8988T (cell line): ENCODE measurements at places on chromosomes 3 and 15.

DNA sequence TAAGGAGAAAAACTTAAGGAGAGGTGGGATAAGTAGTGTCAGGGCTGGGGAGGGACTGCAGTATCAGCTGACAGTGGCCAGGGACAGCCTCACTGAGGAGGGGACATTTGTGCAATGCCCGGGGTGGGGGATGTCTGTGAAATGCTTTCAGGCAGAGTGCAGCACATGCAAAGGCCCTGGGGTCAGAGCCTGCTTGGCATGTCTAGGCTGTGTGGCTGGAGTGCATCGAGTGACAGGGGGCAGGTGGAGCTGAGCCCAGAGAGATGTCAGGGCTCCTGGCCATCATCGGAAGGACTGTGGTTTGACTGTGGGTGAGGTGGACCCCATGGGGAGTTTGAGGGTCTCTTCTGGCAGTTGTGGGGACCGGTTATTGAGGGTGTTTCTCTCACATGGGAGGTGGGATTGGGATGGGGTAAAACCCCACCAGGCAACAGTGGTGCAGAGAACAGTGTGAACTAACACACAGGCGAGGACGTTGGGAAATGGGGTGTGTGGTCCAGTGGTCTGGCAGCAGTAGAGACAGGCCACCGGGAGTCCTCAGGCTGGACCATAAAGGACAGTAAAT, 61.2 kb downstream of the FBLN2 start:
- no peak for DNase-seq

DNA sequence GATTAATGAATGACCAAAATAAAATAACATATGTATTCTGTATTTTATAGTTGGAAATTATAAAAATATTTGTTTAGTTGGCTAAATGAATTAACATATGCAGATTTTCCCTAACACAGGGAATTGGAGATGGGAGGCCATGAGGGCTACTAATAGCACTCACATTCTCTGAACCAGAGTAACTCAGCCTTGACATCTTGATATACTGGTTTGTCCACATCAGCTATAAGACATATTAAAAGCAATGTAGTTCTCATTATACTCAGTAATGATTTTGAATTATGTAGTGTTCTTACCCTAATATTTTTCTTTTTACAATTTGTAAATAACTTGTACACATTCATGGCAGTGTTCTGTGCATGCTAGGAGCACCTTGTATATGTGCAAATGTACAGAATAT, 255.9 kb downstream of the EPHA6 start:
- no peak for DNase-seq

DNA sequence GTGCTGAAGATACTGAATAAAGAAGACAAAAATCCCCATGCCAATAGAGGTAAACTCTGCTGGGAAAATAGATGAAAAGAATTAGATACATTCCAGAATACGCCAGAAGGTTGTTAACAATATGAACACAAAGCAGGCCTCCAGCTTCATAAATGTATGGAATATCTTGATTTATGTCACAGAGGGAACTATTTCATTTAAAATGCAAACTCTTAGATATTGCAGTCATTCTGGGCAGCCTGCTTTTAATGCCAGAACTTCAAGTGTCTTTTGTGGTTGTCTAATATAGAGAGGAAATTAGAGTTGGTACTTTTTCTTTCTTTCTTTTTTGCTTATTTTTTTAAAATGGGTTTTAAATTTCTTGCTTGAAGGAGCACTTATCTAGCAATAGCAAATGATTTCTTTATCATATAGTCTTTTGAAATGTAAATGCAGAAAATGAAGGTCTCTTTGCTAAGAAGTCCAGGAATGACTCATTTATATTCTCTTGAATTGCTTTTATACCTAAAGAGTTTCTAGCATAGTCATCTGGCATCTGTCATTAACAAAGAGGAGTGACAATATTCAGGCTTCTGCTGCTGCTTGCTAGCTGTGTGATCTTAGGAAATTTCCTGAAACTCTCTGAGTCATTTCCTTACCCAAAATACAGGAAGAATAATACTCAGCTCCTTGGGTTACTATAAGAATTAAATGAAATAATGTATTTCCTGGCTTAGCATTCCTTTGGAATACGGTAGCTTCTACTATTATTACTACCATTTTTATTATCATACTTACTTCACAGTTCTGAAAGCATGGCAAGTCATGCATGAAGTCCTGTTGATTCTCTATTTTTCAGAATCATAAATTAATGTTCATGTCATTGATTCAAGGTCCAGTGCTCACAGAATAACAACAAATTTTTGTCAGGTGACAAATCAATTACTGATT, 527.6 kb downstream of the DIPK2A start:
- no peak for DNase-seq

DNA sequence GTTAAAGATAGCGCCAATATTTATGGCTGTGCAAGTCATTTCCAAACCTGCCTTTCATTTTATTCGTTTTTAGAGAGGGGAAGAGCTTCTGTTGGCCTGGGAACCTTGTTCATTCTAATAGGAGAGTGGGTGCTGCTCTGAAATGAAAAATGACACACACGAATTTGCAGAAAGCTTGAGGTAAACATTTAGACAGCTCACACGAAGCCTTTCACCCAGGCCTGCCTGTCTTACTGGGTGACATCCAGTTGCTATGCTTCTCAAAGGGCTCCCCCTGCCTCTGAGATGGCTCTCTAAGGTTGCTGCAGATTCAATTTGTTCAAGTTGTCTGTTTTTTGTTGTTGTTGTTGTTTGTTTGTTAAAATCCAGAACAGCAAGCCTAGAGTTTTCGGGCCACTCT, 18.2 kb downstream of the PEX5L start:
- no peak for DNase-seq

DNA sequence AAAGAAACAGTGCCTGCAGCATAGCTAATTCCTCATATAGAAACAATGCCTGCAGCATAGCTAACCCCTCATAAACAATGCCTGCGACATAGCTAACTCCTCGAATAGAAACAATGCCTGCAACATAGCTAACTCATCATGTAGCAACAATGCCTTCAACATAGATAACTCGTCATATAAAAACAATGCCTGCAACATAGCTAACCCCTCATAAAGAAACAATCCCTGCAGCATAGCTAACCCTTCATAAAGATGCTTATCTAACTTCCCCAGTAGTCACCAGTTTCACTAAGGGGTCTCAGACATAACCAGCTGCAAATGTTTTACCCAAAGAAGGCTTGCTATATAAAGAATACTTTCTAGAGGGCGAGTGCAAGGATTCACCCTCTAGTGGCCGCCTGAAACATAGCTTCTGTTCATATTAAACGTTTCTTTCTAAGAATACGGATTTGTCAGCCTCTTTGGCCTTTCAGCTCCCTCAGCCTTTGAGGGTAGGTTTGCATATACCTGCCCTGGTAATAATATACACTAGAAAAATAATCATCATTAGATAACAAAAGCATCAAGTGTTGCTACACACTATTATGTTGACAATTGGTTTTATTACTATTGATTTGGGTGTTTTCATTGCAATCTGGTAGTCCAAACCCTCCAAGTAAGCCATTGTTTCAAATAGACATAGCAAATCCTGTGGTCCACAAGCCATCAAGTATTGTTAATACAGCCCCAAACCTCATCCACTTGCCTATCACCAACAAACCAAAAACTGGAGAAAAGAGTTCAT, 44.4 kb upstream of the FAN1 start:
- no peak for DNase-seq

- DNase-seq: no peak
Observed at GRCh38 chr3:157148196-157148889, 11.6 kb downstream of the CCNL1 start.

- DNase-seq: no peak
Observed at GRCh38 chr15:93477188-93477587, 388.2 kb upstream of the RGMA start.

- DNase-seq: no peak
Observed at GRCh38 chr3:147415286-147415685, 6.1 kb downstream of the ZIC1 start.

DNA sequence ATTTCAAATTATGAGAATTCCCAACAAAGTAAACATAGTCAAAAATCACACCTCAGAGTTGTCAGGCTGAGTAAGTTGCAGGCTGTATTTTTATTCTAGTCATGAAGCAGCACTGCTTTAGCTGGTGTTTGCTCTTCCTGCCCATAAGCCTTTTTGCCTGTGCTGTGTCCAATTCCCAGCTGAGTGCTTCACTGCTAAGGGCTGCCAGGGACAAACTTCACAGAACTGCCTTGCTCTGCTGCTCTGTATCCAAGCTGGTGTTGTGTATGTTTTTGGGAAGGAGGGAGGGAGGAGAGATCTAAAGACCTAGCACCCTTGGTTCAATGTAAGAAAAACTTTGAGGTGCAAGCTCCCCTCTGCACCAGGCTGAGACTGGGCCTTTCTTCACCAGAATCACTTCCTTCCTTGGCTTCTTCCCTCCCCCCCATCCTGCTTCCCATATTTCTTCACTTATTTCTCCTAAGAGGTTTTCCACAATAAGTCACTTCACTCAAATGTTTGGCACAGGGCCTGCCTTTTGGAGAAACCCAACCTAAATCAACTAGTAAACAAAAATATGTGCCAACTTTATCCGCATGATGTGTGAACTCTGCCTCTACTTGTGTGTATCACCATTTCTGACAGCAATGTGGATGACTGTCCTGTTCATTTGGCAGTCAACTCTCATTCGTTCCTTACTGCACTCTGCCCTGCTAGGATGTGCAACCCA, 156.1 kb downstream of the TBL1XR1 start:
- no peak for DNase-seq

DNA sequence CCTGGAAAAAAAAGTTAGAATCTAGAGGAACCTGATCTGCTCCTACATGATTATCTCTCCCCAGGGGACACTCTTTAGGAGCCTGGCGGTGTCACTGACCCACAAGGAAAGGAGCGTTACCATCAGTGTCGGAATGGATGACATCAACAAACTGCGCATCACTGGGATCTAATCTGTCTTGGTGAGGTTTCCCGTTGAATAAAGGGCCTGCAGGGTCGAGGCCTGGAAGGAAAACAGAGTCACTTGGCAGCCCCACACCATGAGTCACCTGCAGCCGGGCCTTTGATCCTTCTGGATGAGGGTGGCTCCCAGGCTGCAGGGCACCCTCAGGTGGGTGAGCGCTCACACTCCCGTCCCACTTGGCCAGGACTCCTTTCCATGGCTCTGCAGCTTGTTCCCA, 25.0 kb downstream of the LIPH start:
- no peak for DNase-seq

DNA sequence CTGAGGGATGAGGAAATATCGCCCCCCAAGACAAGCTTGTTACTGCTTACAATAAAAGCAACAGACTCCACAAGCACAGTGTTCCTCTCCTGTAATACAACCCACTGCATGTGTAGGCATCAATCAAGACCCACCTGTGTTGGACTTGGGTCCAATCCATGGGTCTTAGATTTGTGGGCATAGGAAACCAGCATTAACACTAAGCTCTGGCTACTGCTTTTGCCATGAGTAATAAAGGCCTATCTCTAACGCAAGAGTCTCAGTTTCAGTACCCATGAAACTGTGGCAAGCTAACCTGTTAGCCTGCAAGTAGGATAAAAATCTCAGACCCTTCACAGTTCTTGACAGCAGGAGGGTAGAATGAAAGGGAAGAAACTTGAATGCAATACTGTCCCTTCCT, 5.2 kb upstream of the EIF1B start:
- no peak for DNase-seq

GRCh38 chr15:81387621-81388435, 13.8 kb upstream of the TMC3 start:
- DNase-seq: no peak

DNA sequence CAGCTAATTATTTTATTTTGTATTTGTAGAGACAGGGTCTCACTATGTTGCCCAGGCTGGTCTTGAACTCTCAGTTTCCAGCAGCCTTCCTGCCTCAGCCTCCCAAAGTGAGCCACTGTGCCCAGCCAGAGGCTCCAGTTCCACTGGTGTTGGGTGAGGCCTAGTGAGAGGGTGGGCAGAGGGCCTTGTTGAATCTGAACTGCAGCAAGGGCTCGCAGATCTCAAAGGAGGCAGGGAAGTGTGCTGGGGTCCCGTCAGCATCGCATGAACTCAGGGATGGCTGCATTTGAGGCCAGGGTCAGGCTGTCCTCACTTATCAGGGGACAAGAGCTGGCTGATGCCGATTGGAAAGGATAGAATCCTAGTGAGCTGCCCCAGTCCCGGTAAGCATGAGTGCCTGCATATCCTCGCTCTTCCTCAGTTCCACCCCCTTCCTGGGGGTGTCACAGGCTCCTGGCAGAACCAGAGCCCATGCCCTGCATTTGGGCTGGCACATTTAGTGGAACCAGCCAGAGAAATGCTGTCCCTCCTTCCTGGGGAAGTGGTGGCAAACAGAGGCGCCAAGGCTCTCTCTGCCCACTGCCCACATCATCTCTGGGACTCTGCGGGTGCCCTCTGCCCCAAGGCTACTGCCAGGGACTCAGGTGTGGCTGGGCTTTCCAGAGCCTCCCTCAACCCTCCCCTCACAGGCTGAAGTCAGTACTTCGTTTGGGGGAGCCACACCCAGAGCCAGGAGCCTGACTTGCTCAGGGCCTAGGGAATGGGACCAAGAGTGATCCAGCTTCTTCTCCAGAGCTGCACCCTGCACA, 24.1 kb downstream of the ALS2CL start:
- peak; percentile 25 for DNase-seq

DNA sequence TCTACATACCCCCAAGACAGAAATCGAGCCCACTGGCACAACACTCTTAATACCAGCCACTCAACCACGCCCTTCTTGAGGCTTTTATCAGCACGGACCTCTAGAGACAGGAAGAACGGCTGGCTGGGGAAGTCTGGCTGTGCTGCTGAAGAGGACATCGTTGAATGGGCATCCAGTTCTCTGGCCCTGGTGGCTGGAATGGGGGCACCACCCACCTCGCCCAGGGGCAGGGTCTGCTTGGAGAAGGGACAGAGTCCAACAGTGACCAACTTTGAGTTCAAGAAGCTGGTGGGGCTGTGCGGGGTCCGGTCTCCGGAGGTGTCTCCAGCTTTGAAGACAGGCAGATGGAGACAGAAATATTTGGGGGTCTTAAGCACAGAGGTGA, 77.5 kb downstream of the ATP10A start:
- no peak for DNase-seq

DNA sequence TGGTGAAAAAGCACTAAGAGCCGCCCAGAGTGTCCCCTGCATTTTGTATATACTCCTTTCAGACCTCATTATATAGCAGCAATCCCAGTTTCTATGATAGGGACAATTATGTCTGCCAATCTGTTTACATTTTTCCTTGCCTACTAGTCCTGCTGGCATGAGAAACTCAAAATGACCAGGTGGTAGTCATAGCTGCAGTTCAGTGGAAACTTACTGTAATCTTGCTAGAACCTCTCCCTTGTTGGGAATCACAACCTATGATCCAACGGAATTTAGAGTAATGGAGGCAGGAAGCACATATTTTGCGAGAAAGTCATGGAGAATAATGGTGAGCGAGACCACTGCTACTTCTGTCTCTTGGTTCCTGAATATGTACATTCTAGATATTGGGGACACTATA, 28.6 kb upstream of the MINAR1 start:
- no peak for DNase-seq

- no peak for DNase-seq
Observed at GRCh38 chr15:25787381-25787780, 75.7 kb downstream of the ATP10A start.

DNA sequence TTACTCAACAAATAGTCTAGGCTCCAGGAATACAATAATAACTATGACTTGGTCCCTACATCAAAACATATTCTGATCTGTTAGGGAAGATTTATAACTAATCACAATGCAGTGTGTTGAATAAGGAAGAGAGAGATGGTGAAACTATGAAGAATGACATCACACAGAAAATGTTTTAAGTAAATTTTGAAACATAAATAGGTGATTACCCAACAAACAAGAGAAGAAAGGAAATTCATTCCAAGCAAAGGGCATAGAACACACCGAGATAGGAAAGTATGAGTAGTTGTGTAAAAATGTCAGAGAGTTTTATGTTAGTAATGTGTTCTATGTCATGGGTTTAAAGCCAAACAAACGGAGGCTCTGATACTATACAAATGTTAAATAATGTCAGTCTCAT, 13.4 kb downstream of the SEC62 start:
- no peak for DNase-seq
